Kasumi-1 (cell line): ENCODE measurements at places on chromosomes 4 and X.

DNA sequence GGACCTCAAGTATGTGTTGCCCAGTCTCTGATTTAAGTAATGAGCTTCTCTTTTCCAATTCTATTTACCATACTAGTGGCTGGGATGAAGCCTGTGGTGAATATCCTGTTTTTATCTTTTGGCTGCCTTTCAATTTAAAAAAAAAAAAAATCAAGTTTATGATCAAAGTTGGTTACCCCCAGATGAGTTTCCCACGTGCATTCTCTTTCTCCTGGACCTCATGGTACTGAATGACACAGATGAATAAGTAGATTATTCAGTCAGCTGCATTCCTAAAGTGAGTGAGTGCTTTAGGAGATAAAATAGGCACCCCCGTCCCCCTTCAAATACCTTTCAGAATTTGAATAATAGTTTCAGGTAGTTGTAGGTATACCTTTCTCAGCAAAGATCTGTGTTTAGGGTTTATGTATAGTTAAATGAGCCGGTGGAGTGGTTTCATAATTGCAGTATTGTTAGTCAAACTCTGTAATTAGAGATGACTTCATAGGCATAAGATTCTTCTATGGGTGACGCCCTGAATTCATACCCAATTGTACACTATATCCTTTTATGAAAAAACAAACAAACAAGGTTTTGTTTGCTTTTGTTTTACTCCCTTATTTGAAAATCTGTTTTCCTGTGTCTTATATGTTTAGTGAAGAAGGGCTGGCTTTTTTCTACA, 41.9 kb downstream of the PLS3 start:
- no peak for DNase-seq

- DNase-seq = no peak
Observed at GRCh38 chr4:36446275-36446674, 164.9 kb downstream of the DTHD1 start.

DNA sequence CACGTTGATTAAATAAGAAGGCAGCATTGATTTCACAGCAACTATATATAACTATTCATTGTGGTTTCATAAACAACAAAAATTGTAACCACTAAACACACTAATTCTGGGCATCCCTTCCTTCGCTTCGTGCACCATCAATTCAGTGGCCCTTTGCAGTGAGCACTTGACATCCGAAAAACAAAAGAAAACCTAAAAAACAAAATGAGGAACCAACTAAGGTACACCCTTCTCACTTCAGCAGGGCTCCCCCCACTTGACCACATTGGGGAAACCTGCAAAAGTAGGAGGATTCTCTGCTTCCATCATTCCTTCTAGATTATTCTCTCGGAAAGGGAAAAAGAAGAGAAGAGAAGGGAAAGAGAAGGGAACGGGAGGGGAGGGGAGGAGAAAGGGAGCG, 28.3 kb downstream of the NBDY start:
- DNase-seq = no peak

- DNase-seq = no peak
Observed at GRCh38 chr4:172899861-172900260, 268.8 kb upstream of the GALNT7 start.

DNA sequence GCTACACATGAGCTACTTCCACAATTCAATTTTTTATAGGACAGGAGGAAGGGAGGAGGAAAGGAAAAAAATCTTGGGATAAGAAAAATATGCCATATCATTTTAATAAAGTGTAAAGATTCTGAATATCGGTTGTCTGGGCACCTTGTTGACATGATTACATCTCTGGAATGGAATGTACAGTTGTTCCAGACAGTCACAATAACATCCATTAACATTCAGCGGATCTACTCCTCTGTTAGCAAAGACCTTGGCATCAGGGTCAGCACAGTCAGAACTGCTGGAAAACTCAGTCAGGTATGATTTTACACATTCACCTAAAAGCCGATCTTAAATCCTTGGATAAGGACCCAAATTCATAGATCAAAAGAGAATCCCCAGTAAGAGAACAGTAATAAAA, 85.4 kb upstream of the ARMCX2 start:
- DNase-seq = no peak

- DNase-seq = no peak
Observed at GRCh38 chrX:23610495-23610894, 56.8 kb upstream of the PRDX4 start.

- no peak for DNase-seq
Observed at GRCh38 chrX:108442901-108443464, 3.3 kb downstream of the COL4A5 start.

- DNase-seq = peak; percentile 89
Observed at GRCh38 chr4:176789955-176790354, 2.8 kb downstream of the VEGFC start.

DNA sequence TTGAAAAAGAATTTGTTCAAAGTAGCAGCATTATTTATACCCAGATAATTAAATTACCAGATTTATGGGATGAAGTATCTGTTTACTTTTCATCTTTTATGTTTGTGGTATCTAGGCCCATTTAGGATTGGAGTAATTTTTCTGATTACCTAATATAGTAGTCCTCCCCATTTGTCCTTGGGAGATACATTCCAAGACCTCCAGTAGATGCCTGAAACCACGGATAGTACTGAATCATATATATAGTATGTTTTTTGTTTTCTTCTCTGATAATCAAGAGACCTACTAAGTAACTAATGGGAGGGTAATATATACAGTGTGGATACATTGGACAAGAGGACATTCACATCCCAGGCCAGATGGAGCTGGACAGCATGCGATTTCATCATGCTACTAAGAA, 30.7 kb upstream of the PTPN13 start:
- no peak for DNase-seq

DNA sequence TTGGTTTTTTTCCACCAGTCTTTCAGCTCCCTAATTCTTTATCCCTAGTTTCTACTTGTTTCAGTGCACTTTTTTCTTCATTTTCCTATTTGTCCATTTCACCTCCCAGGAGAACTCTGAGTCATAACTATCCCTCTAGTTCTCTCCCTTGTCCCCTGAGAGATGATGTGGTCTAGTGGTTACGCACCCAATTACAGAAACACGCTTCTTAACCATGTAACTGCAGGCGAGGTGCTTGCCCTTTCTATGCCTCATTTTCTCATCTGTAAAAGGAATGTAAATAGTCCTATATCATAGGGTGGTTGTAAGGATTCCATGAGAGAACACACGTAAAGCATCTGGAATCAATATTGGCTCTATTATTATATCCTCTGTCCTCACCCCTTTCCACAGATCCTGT, 8.8 kb upstream of the GRPR start:
- no peak for DNase-seq

GRCh38 chr4:182434720-182435119, 191.5 kb downstream of the TENM3 start:
- no peak for DNase-seq

DNA sequence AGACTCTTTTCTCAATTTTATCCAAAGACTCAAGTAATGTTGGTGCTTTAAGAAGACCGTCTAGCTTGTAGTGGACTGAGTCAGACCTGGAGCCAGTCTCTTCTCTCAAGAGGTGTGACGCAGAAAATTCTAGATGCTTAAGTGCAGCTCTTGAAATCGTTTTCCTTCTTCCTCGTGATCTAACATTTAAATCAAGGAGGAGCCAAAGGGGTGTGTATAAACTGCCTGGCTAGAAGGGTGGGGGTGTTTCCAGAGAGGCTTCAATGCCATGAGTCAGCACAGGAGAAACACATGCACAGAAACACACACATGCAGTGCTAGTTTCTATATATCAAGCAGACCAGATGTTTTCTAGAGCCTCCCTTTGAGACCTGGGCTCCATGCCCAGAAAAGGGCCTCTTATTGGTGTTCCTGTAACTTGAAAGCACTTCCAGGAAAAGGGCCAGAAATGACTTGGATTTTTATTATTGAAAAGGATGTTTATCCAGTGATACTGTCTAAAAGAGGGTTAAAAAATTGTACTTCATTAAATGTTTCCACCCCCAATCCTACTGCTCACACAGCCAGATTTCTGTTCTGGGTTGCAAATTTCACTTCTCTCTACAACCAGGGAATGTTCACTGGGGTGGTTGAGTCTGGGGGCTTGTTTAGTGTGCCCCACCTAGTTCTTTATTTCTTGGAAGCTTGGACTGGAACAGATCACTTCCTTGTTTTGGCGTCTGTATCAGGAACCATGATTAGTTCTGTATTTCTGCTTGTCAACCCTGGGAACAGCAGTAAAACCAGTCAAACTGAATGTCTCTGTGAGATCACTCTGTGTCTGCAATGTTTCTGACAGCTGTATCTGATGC, at the start of gene CLIC2:
CLIC2 (minus strand) TSS at position 129 of the 851 bp plus-strand sequence. CDS start 187 bp downstream, outside the sequence.
- no peak for DNase-seq

GRCh38 chr4:123092586-123092985, 170.2 kb upstream of the NUDT6 start:
- no peak for DNase-seq

- DNase-seq = no peak
Observed at GRCh38 chrX:29926056-29926455, 289.3 kb upstream of the MAGEB2 start.

DNA sequence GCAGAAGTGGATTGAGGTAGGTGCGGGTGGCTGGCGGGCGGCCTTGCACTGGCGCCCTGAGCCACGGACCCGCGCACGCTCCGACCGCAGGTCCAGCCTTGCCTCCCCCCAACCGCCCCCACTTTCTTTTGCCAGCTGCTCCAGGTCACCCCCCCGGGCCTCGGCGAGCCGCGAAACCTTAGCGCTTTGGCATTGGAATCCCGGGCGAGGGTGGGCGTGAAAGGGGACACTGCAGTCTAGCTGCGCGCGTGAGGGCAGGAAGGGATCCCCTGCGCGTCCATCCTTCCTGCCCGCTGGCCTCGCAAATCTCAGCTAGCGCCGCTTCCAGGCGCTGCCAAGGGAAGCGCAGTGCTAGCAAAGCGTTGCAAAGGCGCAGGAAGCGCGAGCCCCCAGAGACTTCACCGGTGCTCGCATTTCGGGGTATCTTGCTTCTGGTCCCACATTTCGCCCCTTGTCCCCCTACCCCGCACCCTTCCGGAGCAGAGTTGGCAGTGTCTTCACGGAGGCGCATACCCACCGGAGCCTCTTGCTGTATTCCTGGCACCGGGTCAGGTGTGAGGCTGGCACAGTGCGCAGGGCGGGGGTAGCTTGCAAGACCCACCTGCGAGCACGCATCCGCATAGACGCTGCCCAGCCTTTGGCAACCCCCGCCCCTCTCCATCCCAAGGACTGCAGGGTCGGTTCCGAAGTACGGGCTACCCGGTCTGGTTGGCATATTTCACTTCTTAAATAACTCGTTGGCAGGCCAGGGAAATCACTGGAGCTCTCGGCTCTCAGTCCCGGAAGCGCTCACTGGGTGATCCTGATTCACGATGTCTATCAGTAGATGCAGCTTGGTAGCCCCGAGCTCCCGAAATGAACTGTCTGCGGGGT, 104.4 kb downstream of the UCHL1 start:
- DNase-seq = no peak
